ENCODE measurements at places on chromosomes 5 and 9. TPM values are rescaled to one million over a fixed set of nuclear protein-coding genes. Genes with fewer than 3 reads are reported as not detected.

Gene TRPM3
- total RNA-seq, result 31.5 TPM

Gene PCSK1
- 0.18 TPM for total RNA-seq

Gene MRNIP
- total RNA-seq, result 35.3 TPM

Gene ARHGEF28
- 63.9 TPM for total RNA-seq

Gene PRSS3
- total RNA-seq, result 0.64 TPM

Gene SPINK6
- not detected for total RNA-seq

Gene BARHL1
- not detected for total RNA-seq

Gene FAM221B
- total RNA-seq, result not detected

Gene FAM170A
- total RNA-seq, result not detected

Gene AJM1
- total RNA-seq, result 1.5 TPM

Gene RASEF
- 6.1 TPM for total RNA-seq

Gene RNF14
- total RNA-seq, result 58.0 TPM

Gene DIAPH1
- 37.0 TPM for total RNA-seq

Gene PLPP7
- 29.5 TPM for total RNA-seq

Gene HAND1
- not detected for total RNA-seq

Gene PCDHB15
- total RNA-seq, result 11.0 TPM

Gene CTSV
- total RNA-seq, result 4.4 TPM

Gene IL5
- total RNA-seq, result not detected

Gene SPATA31A3
- not detected for total RNA-seq

Gene TRIP13
- 6.1 TPM for total RNA-seq

Gene CTXN3
- total RNA-seq, result 0.47 TPM

Gene ANKRD20A1
- total RNA-seq, result 0.88 TPM

Gene VCP
- 284 TPM for total RNA-seq

Gene DRD1
- total RNA-seq, result not detected

Gene PLAC8L1
- total RNA-seq, result not detected

Gene KIAA1958
- 22.1 TPM for total RNA-seq

Gene TSSK1B
- 0.70 TPM for total RNA-seq

All from metanephros (tissue), 2 donors.